ENCODE measurements at places on chromosomes 5 and 9.

GRCh38 chr5:61808091-61808490 lies 476.0 kb downstream of the ZSWIM6 start:
- no peak for DNase-seq

DNA sequence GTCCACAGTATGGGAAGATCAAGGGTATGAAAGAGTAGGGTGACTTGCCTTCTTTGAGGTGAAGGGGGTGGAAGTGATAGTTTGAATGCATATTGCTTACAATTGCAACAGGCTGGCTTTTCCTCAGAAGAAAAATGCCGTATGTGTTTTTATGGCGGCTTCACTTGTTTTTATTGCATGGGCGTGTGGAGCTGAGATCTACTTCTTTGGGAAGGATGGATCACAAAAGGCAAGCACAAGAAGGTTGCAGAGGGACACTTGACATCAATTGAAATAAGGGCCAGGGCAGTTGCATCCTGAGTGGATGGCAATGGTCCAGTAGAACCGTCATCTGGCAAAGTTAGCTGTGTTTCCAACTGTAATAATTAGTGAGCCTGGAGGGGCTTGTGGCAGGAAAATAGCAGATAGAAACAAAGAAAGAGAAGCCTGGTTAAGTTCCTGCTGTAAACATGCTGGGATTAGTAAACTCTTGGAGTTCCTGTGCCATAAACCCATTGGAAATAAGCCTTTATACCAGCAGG lies 138.4 kb downstream of the NTRK2 start:
- no peak for DNase-seq

DNA sequence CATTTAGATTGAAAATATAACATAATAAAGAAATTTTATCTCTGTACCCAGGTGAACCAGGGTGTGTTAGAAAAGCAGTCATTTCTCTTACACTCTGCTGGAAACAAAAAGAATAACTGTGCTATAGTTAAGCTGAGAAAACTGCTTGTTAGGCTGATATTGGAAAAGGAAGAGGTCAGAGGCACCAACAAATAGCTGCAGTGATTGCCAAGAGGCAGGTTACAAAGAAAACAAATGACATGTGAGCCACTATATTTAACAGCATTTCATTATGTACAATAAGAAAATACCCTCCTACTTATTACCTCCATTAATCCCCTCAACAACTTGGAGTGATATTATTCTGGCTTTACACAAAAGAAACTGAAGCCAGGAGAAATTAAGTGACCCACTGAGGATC lies 607.9 kb upstream of the TLE4 start:
- DNase-seq = no peak

- no peak for DNase-seq
Measured at GRCh38 chr9:22288661-22289060, 158.0 kb upstream of the DMRTA1 start.

GRCh38 chr9:33161011-33161588 lies 6.0 kb downstream of the B4GALT1 start:
- DNase-seq = no peak

GRCh38 chr9:125172031-125172755 lies 17.4 kb downstream of the PPP6C start:
- DNase-seq = no peak

DNA sequence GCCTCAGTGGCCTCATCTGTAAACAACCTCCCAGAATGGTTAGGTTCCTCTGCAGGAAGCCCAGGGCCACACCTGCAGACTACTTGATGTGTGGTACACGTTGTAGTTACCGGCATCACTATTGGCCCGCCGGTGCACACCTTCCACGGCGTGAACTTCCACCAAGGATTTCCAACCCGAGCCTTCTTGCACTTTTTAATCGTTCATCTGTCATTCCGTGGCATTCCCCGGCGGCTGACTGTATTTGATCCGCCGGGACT lies 5.3 kb upstream of the TRIM41 start:
- no peak for DNase-seq

- DNase-seq = no peak
Measured at GRCh38 chr9:31615966-31616365, 768.5 kb upstream of the ACO1 start.

DNA sequence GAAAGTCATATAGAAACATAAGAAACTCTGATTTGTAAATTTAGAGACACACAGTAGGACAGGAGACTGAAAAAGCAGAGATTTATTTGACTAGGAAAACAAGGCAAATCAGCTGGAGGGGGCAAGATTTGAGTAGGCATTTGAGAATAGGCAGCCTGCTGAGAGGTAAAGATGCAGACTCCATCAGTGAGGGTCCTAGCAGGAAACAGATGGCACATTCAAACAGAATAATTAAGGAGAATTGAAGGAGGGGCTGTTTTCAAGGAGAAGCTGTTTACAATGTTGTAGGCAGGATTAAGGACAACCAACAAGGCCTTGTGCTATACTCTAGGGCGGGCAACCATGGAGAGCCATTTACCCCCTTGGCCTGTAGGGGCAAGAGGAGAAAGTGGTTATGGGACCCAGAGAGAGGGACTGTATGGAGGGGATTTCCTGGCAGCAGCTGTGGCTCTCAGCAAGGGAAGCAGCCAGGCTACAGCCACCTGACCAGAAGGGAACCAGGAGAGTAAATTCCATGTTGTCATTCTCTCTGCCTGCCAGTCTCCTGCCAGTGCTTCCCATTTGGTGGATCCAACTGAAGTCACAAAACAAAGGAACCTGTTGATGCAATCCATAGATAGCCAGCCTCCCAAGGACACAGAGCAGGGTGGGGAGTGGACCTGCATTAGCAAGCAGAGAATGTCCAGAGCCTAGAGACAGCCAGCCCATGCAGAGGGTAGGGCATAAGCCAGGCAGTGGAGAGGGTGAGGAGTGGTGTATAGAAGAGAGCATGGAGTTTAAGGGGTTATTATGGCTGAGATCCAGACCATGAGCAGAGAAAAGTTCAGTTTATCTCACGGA lies 38.2 kb downstream of the PAPPA start:
- no peak for DNase-seq

GRCh38 chr5:141121563-141121962 lies at the start of gene PCDHB4:
PCDHB4 (plus strand) TSS chr5:141121818; CDS start chr5:141121999, 181 bp downstream.
- no peak for DNase-seq
